Stimulated activated CD8-positive, alpha-beta memory T cell treated with anti-CD3 and anti-CD28 coated beads, Interleukin-4, amount 100 ng/mL, for 24 hours (primary cell): ENCODE measurements at places on chromosomes 1 and 21.

DNA sequence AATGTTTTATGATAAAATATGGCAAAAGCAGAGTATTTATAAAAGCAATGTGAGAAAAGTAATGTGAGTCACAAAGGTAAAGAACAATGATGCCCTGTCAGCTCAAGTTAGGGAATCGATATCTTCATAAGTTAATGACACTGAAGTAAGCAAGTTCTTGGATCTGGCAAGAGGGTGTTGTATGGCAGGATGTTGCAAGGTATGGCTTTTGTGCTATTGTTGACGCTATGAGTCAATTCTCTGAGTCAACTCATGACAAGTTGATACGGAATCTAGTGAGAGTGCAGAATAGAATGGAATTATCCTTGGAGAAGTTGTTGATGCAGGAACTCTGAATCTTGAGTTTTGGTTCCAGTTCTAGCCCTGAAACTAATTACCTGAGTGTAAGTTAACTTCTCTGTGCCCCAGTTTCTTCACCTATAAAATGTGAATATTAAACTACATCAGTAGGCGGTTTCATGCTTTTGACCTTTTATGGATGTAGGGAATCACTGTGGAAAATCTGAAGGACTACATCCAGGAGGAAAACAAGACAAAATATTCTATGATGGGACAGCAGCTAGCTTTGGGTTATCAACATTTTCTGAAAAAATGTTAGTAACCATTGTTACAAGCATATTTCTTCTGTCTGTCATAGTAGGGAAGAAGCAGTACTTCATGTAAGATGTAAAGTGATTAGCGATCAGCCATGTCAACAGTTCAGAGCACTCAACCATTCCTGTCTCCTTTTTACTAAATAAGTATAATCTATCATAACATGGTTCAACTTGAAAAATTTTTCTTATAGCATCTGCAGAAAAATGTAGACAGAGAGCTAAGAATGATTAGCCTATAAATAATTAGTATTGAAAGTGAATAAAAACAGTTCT is 96.9 kb downstream of the ATP6V1G3 start:
- no peak for DNase-seq

GRCh38 chr1:232557502-232558191 is 72.3 kb downstream of the SIPA1L2 start:
- DNase-seq, result no peak

DNA sequence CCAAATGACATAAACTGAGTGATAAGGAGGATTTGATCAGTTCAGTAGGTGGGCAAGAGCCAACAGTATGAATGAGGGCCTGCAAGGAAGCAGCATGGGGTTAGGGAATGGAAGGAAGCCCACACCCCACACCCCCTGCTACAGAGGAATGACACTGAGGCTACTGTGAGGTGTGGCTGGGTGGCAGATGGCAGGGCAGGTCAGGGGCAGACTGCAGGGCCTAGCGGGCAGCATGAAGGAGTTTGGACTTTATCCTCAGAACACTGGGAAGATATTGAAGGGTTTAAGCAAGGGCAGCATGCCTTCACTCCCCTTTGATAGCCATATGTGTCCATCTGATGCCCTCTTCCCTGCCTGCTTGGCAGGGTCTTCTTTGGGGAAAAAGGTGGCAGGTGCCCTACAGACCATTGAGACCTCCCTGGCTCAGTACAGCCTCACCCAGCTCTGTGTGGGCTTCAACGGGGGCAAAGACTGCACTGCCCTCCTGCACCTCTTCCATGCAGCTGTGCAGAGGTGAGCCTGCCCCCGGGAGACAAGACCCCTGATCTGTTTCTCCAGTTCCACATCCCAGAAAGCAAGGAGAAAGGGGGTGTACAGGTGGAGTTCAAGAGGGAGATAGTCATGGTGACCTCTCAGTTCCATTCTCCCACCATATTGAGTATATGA is 4.1 kb upstream of the LENEP start:
- no peak for DNase-seq

DNA sequence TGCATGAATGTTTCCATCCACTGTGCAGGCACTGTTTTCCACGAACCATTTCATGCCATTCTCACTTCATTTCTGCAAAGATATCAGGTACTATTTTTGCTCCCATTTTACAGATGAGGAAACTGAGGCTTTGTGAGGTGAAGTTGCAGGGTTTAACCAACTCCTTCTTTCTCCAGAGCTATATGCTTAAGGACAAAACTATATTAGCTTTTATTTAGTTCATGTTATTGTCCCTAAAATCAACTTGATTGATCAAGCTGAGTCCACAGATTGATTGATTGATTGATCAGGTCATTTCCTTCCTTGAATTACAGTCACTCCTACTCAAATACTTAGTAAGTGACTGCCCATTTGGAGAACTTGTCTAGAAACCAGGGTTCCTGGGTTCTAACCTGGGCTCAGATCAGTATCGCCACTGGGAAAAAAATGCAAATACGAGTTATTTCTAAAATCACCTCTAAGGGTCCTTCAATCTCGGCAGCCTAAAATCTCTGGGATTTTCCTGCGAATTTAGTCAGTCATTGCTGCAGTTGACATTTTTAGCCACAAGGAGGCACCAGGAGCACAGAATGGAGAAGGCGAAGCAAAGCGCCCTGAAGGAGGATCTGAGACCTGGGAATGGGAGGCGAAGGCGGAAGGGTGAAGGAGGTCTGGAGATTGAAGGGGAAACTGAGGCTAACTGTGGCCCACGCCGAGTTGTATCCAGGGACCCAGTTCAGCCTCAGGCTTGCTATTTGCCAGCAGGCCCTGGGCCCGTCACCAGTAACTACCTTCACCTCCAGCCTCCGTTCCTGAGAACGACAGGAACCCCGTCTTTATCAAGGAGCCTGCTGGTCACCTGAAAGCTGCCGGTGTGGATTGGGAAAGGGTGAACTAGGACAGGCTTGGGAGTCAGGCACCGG is 14.3 kb upstream of the MUL1 start:
- peak; percentile 50 for DNase-seq

DNA sequence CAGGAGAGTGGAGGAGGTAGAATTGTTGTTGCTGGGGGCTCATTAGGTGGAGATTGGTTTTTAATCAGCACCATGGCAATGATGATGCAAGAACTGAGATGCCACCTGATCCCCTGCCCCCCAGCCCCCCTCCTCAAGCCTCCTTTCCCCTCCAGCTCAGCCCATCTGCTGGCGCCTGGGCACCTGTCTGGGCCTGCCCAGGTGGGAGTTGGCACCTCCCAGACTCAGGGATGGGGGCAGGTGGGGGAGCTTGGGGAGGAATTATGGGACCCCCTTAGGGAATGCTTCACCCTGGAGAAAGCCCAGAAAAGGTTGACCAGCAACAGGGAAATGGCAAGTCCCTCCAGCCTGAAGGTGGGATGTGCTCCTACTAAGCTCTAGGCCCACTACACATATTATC is 1.5 kb upstream of the NHLH1 start:
- DNase-seq, result no peak

- no peak for DNase-seq
These were observed 3.7 kb upstream of the IGSF3 start for GRCh38 chr1:116671072-116671760.

GRCh38 chr1:116284819-116285390 is 88.1 kb upstream of the ATP1A1 start:
- DNase-seq, result no peak

DNA sequence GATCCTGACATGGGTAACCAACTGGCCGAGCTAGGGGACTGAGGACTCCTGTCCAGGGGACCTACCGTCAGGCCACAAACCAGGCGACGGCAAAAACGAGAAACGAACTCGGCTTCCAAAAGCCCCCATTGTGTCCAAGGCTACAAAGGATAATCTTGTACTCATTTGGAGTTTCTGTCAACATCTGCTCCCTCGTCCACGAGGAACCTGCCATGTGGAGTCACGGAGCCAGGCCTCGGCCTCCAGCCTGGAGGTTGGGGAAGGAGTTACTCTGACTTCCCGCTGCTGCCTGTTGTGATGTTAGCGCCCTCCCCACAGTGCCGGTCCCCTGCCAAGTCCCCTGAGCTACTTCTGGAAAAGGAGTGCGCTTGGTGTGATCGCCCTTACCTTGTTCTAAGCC is 7.3 kb downstream of the KRTAP10-1 start:
- DNase-seq, result no peak

- no peak for DNase-seq
These were observed 6.2 kb downstream of the LIN9 start for GRCh38 chr1:226302731-226303130.

DNA sequence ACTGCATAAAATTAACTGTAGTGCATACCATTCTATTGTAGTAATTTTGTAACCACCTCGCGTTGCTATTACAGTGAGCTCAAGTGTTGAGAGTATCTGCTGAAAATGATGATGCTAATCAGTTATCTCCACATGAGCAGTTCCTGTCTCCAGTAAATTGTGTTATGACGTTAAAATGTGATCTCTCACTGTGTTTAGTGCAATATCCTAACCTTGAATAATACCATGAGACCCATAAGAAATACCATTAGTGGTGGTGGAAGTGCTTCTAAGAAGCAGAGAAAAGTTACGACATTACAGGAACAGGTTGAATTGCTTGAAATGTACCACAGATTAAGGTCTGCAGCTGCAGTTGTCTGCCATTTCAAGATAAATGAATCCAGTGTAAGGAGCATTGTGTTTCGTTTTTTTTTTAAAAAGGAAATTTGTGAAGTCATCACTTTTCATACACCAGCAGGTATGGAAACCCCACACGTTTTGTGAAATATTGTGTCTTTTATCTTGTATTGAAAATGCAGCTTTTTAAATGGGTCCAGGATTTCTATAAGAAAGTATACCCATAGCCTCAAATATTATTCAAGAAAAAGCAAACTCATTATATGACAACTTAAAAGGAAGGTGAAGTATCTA is 72.5 kb downstream of the ANGPTL1 start:
- no peak for DNase-seq

DNA sequence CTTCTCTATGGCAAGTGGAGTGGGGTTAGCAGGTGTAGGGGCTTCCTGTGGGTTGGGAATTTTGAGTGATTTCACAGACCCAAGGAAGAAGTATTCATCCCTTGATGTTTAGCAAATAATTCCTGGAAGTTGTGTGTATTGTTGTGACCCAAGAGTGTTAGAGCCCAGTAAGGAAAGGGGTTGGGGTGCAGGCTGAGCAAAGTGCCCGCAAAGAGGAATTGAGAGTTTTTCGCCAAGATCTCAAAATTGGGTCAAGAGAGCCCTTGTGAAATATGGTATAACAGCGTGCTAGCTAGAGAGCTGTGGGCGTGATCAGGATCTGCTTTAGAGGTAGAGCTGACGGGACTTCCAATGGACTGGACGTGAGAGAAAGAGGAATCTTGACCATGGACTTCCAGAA is 73.0 kb upstream of the LAPTM5 start:
- no peak for DNase-seq

DNA sequence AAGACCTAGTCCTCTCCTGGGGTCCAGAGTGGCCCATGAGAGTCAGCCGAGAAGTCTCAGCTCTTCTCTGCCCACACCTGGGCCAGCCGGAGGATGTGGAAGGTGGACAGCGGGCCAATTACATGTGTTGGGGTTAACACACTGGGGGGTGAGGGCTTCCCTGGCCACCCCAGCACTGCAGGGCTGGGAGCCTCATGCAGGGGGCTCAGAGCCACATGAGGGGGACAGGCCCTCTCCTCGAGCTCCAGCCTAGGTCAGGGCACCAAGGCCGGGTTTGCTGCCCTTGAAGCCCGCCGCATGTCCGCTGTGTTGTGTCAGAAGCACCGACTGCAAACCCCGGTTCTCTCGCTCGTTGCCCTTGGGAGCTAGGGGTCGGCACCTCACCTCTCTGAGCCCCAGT is 30.5 kb downstream of the LHX4 start:
- DNase-seq, result no peak

- DNase-seq, result no peak
These were observed 2.4 kb upstream of the ALPL start for GRCh38 chr1:21506804-21507203.

DNA sequence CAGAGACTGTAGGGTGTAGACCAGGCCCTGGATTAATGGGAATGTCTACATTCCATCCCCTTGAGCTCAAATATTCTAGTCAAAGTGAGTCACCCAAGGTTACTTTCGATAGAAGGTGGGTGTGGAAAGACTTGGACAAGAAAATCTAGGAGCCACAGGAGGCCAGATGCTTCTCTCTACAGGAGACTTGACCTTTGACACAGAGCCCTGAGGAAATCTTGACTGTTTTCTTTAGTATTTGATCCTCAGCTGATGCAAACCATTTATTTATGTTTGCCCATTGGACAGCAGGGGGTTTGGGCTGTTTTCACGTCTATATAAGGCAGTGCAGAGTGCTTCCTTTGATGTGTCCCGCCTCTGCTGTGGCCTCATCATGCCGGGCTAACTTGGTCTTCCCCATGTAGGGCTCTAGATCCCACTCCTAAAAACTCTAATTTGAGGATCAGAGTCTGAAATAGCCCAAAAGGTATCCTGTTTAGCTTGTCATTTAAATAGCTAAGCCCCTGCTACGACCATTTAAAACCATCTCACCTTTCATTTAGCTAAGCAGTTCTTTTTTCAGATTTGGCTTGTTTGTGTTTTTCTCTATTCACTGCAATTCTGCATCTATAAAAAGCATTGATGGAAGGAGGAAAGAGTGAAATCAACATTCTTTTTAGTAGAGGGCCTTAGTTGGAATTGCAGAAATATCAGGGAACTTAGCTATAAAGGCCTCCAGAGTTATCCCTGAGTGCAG is 15.5 kb upstream of the MAP3K7CL start:
- DNase-seq, result no peak

DNA sequence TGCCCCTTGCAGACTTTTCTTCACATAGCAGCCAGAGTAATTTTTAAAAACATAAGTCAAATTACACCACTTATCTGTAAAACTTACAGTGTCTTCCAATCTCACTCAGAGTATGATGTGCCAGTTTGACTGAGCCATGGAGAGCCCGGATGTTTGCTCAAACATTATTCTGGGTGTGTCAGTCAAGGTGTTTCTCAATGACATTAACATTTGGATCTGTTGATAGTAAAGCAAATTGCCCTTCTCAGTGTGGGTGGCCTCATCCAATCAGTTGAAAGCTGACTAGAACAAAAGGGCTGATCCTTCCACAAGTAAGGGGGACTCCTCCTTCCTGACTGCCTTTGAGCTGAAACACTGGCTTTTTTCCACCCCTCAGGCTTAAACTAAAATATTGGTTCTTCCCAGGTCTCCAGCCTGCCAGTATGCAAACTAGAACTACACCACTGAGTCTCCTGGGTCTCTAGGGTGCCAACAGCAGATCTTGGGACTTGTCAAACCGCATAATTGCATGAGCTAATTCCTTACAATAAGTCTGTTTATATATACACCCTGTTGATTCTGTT is 157.9 kb upstream of the CTTNBP2NL start:
- DNase-seq, result no peak

- DNase-seq, result no peak
These were observed 229.7 kb upstream of the CACYBP start for GRCh38 chr1:174769961-174770549.

- DNase-seq, result no peak
These were observed 54.5 kb upstream of the NADK start for GRCh38 chr1:1832820-1833219.

- no peak for DNase-seq
These were observed 481.2 kb upstream of the NR5A2 start for GRCh38 chr1:199546323-199546722.

GRCh38 chr1:110259770-110260169 is 49.7 kb downstream of the KCNC4 start:
- DNase-seq, result no peak
